ENCODE measurements at places on chromosomes 7 and 10.

DNA sequence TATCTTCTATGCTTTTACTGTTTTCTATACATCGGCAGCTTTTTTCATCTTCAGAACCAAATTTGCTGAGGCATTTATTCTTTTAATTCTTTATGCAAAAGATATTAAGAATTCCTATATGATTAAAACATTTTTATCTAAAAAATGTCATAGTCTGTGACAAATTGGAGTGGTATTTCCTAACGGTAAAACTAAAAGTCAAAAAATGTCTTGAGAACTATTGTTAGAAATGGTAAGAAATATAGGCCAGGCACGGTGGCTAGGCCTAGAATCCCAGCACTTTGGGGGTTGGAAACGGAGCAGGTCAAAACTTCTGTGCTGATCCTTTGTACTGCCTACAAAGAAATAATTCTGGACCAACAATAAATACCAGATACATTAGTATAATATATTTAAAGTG, 57.7 kb upstream of the PRR15 start:
- DNase-seq: no peak

DNA sequence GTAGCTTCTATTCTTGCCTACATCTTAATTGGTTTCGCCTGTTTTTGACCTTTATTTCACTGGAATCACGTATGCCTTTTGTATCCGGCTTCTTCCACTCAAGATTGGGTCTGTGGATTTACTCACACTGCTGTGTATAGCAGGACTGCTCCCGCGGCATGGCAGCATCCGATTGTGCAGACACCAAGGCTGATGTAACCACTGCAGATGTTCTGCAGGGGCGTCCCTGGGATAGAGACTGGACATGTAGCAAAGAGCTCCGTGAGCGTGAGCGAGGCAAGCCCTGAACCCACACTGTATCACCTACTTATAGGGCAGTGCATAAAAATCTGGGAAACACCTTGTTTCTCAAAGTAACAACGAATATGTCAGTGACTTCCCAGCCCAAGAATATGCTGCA, 11.4 kb upstream of the IDI2 start:
- no peak for DNase-seq

DNA sequence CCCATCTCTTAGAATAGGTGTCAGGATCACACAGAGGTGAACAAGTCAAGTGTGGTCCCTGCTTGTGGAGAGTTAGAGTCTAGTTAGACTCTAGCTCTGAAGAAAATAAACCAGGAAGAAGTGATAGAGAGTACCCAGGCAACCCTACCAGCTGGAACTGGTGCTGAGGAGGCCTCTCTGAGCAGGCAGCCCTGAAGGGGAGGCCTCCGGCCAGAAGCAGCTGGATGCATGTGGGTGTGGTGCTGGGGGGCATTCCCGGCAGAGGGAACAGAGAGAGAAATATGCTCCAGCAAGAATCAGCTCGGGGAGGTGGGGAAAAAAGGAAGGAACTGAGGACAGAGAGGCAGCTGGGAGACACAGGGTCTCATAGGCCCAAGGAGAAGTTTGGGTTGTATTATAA, 68.6 kb downstream of the APBB1IP start:
- no peak for DNase-seq

GRCh38 chr10:31648966-31649365, 279.7 kb downstream of the ARHGAP12 start:
- DNase-seq: no peak

GRCh38 chr7:45698303-45699014, 124.3 kb downstream of the ADCY1 start:
- DNase-seq: no peak
